ENCODE measurements at places on chromosomes 7 and 10.

DNA sequence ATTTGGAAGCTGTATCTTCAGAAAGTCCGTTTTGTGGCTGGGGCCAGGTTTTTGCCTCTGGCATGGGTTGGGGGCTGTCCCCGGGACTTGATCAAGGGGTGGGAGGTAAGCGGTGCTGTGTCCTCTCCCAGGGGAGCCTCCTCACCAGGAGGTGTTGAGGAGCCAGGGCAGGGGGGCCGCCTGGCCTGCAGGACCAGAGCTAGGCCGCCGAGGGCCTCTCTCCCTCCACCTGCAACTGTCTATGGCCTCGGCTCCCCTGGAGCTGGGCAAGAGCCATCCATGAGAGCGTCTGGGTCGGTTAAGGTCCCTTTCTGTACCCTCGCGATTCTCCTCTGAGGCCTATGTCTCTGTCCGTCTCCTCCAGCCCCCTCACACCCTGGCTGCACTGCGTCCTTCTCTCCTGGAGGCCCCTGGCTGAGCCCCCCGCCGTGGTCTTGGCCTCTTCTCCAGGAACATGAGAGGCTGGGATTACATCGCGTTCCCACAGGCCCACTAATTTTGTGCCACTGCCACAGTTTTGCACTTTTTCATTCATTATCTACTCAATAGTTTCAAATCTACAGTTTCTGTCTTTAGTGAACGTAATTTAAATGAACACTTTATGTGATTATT lies 20.6 kb downstream of the CALML5 start:
- DNase-seq: no peak

DNA sequence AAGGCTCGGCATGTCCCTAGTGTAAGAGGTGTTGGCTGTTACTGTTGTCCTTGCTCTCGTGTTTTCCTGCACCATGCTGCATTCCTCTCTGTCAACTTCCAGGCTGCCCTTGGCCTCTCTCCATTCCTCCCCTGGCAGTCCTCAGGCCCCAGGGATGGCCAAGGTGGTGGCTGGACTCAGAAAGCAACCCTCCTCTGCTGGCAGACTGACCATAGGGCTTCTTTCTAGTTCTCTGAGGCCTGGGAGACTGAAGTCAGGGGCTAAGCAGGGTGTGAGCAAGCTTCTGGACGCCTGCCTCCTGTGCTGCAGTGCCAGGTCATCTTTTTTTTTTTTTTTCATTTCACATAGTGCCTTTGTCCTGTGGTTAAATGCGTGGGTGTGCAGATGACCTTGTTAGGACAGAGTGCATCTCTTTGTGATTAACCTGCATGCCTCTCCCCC lies 72.0 kb downstream of the GOLGA7B start:
- no peak for DNase-seq

GRCh38 chr7:15856311-15856710 lies 169.8 kb upstream of the MEOX2 start:
- no peak for DNase-seq

DNA sequence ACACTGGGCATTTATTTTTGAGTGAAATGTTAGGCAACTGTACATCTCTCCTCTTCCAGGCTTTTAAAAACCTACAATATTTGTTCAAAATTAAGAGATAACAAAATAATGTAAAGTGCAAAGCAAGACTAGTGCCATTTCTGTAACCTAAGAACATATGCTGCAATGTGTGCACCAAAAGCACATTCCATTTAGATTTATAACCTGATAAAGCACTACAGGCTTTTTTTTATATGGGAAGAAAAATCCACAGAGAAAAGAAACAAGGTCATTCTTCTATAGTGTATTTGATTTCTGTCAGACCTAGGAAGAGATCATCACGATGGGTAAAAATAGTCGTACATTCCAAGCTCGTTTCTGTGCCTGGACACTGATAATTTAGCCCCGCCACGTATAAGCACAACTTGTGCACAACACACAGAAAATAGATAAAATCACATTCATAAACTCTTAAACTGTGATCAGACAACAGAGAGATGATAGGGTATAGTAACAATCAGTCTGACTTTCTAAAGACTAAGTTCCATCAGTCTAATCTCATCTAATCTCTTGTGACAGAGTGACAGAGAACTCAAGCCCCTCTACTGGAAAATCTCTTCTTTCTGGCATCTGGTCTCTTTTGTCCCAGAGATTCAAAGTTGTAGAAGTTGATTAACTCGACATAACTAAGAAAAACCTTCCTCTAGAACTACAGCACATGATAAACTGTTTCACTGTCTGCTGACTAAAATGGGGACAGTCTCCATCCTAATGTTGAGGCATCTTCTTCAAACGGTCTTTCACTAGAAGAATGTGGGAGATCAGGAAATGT lies 6.7 kb downstream of the LAMB1 start:
- DNase-seq: no peak

GRCh38 chr10:132613566-132614348 lies 76.2 kb downstream of the INPP5A start:
- no peak for DNase-seq
